ENCODE measurements at places on chromosomes 4 and X.

DNA sequence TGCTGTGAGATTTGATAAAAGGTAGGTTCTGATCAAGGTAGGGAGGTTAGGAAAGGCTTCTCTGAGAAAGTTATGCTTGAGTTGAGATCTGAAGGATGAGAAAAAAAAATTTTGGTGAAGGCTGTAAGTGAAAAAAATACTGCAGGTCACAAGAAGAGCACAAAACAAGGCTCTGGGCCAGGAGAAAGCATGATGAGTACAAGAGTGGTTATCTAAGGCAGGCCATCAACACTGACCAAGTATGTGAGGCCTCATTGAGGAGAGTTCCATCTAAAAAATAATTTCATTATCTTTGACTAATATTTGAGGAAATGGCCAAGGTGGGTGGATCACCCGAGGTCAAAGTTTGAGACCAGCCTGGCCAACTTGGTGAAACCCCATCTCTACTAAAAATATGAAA, 71.6 kb upstream of the SLC4A4 start:
- DNase-seq = no peak

- DNase-seq = no peak
These were observed 61.7 kb upstream of the CT45A1 start for GRCh38 chrX:135651647-135652295.

DNA sequence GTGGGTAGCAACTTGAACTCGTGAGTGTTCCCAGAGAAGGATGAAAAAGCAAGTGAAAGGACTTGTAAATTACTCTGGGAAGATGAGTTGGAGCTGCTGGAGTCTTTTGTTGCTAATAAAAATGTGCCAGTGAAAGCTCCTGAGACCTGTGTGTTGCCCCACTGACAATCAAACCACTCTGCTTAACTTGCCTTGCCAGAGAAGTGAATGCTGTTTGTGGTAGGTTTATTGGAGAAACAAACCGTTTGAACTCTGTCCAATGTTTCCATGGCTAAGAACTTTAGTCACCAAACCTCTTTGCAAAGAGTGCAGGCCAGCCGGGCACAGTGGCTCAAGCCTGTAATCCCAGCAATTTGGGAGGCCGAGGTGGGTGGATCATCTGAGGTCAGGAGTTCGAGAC, 586.9 kb downstream of the PCDH7 start:
- no peak for DNase-seq

- DNase-seq = no peak
These were observed 645 bp upstream of the RAB28 start for GRCh38 chr4:13484749-13485221.

DNA sequence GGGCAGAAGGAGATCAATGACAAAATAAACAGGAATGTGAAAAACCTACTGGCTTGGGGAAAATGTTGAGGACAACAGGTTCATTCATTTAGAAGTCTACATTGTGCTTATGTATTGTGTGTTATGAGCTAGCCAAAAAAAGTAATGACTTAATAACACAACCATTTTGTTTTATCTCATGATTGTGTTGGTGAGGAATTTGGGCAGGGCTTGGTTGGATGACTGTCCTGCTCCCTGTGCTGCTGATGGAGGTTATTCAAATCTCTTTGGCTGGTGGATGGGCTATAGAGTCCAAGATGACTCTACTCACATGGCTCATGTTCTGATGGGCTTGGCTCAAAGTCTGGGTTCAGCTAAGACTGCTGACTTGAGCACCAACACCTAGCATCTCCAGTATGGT, 116.3 kb downstream of the HS3ST1 start:
- no peak for DNase-seq

All from stimulated activated CD8-positive, alpha-beta memory T cell treated with anti-CD3 and anti-CD28 coated beads, Interleukin-12 subunit alpha, Interleukin-12 subunit beta, amount 100 ng/mL, for 1 hour (primary cell).